ENCODE measurements at places on chromosomes 4 and X.

DNA sequence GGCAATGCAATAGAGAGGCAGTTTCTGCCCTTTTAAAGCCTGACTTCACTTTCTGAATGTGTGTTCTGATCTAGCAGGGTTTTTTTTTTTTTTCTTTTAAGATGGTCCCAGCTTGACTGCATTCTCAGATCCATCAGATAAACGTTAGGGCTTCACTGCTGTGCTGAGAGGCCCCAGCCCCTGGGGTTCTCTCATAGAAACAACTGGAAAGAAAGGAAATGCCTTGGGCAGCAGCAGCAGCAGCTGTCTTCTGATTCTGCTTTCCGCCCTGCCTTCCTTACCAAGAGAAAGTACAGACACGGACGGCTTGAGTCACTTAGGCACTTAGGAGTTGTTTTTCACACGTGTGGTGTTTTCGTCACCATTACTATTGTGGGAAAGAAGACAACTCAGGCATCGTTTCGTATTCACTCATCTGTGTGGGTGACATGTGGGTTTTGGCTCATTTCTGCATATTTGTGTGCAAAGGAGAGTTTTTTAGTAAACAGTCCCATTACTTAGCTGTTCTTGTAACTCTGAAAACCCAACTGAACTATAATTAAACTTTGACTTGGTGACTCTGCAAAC, 172.0 kb downstream of the PTTG2 start:
- H3K4me1 ChIP-seq = peaks cover 46% of the 10 kb centered on the region
- H3K27ac ChIP-seq = peak overlapping the region; percentile 93
- peak; percentile 99 for DNase-seq
- H3K27me3 ChIP-seq = no peaks in the 10 kb centered on the region

DNA sequence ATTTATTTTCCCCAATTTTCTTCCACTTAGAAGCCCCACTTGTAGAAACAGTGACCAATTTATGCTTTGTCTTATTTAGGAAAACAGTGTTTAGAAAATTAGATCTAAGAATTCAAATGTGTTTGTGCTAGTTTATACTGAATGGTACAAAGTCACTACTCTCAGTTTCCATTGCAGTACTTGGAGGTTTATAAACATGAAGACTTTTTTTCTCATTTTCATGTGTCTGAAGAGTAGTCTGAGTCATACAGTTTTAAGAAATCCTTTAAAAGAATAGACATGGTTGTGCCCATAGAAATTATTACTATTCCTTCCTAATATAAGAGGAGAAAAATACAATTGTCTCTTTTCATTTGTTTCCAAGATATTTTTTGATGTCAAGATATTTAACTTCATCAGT, 458.7 kb downstream of the NAF1 start:
- no peaks in the 10 kb centered on the region for H3K36me3 ChIP-seq
- no peak for DNase-seq
- no peaks in the 10 kb centered on the region for H3K4me1 ChIP-seq
- no peak overlapping the region for H3K4me3 ChIP-seq
- H3K27ac ChIP-seq = no peak overlapping the region

DNA sequence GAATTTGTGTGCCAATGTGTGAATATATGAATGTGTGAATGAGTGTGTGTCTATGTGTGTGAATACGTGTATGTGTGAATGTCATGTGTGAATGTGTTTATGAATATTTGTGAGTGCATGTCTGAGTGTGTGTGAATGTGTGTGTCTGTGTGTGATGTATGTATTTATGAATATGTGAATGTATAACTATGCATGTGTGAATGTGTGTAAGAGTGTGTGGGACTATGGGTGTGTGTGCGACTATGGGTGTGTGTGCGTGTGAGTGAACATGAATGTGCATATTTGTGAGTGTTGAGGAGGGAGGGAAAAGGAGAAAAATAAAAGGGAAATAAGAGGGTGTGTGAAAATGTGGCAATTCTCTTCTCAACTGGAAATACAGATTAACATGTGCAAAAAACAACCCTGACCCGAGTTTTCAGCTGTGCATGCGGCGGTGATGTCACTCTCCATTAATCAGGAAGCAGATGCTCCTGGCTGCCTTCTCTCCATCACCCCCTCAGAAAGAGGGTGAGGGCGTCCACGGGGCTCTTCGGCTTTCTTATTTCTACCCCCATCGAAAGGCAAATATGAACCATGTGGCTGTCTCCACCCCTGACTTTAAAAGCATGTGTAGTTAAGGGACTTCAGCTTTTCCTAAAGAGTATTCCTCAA, 219.8 kb downstream of the MAML3 start:
- no peak overlapping the region for H3K27ac ChIP-seq
- H3K27me3 ChIP-seq = no peaks in the 10 kb centered on the region
- no peaks in the 10 kb centered on the region for H3K36me3 ChIP-seq

DNA sequence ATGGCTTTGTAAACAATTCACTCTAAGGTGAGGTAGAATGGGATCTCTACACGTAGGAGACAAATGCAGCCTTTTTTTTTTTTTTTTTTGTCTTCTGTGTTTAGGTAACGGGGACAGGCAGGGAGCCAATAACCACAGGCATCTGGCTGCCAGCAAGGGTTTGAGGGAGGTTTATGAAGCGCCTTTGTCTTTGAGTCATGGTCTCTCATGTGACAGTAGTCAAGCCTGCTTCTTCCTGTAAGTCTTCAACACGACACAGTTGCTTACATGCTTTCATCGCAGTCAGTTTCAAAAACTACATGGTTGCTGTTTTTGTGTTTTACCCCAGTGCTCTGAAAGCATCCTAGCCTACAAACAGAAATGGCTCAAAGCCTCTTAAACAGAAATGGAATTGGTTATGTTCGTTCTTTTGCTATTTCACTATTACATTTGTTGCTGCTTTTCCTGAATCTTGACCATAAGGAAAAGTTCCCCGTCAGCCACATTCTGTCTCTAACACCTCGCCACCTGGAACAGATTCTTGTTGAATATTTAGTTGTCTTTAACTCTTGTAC, 127.8 kb upstream of the METTL14 start:
- H3K4me1 ChIP-seq = peaks cover 12% of the 10 kb centered on the region
- DNase-seq = peak; percentile 71
- no peaks in the 10 kb centered on the region for H3K36me3 ChIP-seq
- H3K27me3 ChIP-seq = no peaks in the 10 kb centered on the region
- peak overlapping the region; percentile 40 for H3K4me3 ChIP-seq

- H3K4me3 ChIP-seq = peak overlapping the region; percentile 19
- H3K36me3 ChIP-seq = no peaks in the 10 kb centered on the region
- H3K27ac ChIP-seq = peak overlapping the region; percentile 68
Measured at GRCh38 chr4:77093401-77093800, 17.6 kb upstream of the CCNI start.

- H3K27ac ChIP-seq = no peak overlapping the region
- no peak overlapping the region for H3K4me3 ChIP-seq
- peak; percentile 72 for DNase-seq
Measured at GRCh38 chr4:20493761-20494353, 206.4 kb upstream of the PACRGL start.

DNA sequence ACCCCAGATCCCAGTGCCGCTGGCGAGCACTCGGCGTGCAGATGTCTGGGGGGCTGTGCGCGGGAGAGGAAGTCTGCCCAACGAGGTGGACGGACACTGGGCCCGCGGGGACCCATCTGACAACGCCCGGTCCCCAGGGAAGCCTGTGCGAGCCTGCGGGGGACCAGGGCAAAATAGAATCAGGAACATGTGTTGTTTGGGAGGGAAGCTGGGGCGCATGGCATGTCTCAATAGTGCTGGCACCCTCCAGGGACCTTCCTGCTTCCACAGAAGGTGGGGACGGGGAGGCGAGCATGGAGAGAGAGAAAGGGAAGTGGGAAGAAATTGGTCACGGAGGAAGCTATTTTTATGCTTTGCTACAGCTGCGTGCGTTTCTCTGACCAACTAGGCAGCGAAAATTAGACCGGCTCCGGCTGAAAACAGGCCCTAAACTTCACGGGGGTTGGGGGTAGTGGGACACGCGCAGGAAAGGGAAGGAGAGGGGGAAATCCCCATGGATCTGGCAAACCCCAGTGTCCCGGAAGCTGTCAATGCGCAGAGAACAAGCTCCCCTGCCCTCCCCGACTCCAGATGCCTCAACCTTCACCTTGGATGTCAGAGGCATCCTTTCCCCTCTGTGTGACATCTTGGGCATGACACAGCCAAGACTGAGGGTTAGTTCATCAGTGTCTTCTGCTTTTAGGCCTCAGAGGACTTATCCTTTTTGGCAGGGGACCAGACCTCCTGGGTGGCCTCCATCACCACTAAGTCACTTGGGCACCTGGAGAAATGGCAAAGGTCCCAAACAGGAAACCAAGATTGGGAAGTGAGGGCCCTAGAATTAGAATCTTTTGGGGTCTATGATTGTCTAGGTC, 169.8 kb upstream of the BCOR start:
- peak; percentile 31 for DNase-seq
- H3K27me3 ChIP-seq = no peaks in the 10 kb centered on the region
- peak overlapping the region; percentile 65 for H3K4me3 ChIP-seq
- H3K4me1 ChIP-seq = peaks cover 8% of the 10 kb centered on the region
- H3K36me3 ChIP-seq = no peaks in the 10 kb centered on the region
- no peak overlapping the region for H3K27ac ChIP-seq

DNA sequence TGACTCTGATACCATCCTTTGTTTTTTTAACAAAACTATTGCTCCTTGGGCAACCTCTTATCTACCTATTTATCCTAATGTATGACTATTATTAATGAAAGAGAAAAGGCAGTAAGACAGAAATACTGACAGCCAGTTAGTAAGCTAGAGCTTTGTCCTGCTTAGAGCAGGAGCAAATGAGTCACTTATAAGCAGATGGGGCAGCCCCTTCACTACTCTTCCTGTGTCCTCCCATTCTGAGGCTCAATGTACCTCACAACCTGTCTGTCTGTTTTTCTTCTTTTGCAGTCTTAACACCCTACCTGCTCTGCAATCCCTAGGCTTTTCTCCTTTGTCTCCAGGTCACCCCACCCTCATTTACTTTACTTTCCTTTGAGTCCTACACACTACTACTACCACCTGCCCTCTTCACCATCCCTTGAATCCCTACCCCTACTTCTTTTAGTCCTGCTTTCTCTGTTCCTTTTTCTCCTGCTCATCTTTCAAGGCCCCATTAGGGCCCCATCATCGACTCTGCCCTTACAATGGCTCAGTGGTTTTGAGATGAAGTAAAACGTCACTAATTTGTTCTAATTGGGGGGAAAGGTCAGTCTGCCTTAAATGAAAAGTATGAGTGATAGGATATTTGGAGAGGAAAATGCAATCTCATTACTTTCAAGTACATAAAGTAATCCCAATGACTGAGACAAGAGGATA, 294.3 kb downstream of the GUCY2F start:
- H3K4me1 ChIP-seq = no peaks in the 10 kb centered on the region
- no peak for DNase-seq
- H3K27me3 ChIP-seq = no peaks in the 10 kb centered on the region
- H3K36me3 ChIP-seq = no peaks in the 10 kb centered on the region

- H3K27me3 ChIP-seq = no peaks in the 10 kb centered on the region
- peak overlapping the region; percentile 57 for H3K4me3 ChIP-seq
- H3K4me1 ChIP-seq = no peaks in the 10 kb centered on the region
- DNase-seq = no peak
- H3K27ac ChIP-seq = no peak overlapping the region
- H3K36me3 ChIP-seq = no peaks in the 10 kb centered on the region
Measured at GRCh38 chrX:153819384-153820040, 10.8 kb downstream of the PDZD4 start.

DNA sequence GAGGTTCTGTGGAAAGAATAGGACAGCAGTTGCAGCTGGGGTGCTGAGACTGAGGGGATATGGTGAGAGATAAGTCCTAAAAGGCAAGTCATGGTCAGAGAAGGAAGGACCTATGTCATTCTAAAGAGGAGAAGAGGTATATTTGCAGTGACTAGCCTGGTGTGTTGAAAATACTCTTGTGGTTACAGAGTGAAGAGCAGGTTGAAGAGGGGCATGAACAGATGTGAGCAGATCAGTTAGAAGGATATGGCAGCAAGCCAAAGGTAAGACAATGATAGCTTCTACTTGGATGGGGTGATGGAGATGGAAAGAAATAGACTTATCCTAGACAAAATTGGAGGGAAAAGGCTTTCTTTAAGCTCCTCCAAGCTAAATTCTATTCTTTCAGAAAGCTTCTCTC, 469.8 kb upstream of the CPEB2 start:
- no peaks in the 10 kb centered on the region for H3K36me3 ChIP-seq
- H3K27me3 ChIP-seq = no peaks in the 10 kb centered on the region
- no peak overlapping the region for H3K27ac ChIP-seq

DNA sequence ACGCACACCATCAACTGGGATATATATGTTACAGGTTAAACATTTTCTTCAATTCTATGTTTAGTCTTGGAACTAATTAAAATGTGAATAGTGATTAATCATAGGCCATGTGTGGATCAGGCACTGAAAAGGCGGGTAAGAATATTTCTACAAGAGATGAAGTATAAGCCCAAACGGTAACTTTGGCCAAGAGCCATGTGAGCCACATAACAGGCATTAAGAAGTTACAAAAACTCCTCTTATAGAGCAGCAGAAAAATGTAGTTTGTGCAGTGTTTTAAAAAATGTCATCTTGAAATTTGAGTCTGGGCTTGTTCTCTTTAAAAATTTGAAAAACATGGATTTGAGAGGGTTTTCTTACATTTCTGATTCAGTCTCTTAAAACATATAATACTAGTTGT, 521.8 kb upstream of the DIPK2B start:
- H3K4me3 ChIP-seq = no peak overlapping the region
- no peak overlapping the region for H3K27ac ChIP-seq
- no peaks in the 10 kb centered on the region for H3K36me3 ChIP-seq
- H3K27me3 ChIP-seq = no peaks in the 10 kb centered on the region

GRCh38 chrX:109856974-109857373, 123.9 kb upstream of the ACSL4 start:
- peak; percentile 51 for DNase-seq
- peaks cover 25% of the 10 kb centered on the region for H3K4me1 ChIP-seq
- no peaks in the 10 kb centered on the region for H3K27me3 ChIP-seq
- no peak overlapping the region for H3K4me3 ChIP-seq
- no peak overlapping the region for H3K27ac ChIP-seq
- no peaks in the 10 kb centered on the region for H3K36me3 ChIP-seq

- peak; percentile 47 for DNase-seq
- peaks cover 30% of the 10 kb centered on the region for H3K27me3 ChIP-seq
- H3K4me3 ChIP-seq = peak within 1 kb of the TSS; percentile 76
- H3K36me3 ChIP-seq = no peaks in the 10 kb centered on the region
- no peak within 1 kb of the TSS for H3K27ac ChIP-seq
Measured at GRCh38 chr4:52750819-52751486, at the start of gene ERVMER34-1. Gene ERVMER34-1 (minus strand): TSS chr4:52751425. CDS start chr4:52745520, 5,905 bp downstream.

- H3K4me1 ChIP-seq = peaks cover 10% of the 10 kb centered on the region
- no peak overlapping the region for H3K4me3 ChIP-seq
- H3K27ac ChIP-seq = peak overlapping the region; percentile 13
- H3K36me3 ChIP-seq = no peaks in the 10 kb centered on the region
Measured at GRCh38 chr4:53507671-53508286, 83.5 kb downstream of the LNX1 start.

DNA sequence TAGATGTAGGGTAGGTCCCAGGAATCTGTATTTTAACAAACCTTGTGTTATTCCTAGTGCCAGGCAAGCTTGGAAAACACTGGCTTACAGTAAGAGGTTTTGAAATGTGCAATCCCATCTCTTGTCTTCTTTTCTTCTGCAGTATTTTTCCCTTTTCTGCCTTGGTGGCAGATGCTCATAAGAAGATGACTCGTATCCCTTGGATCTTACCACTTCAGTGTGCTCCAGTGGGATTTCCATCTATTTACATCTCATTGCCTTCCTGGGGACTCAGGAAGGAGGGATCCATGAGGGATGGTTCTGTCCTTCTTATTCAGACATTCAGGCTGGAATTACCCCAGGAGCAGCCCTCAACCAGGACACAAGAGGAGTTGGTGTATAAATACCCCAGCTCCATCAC, 136.6 kb downstream of the NHS start:
- H3K27ac ChIP-seq = no peak overlapping the region
- peak; percentile 56 for DNase-seq
- H3K4me1 ChIP-seq = no peaks in the 10 kb centered on the region
- H3K4me3 ChIP-seq = no peak overlapping the region
- no peaks in the 10 kb centered on the region for H3K27me3 ChIP-seq
